CD4-positive, alpha-beta T cell treated with Interleukin-10 for 1 hour (primary cell): ENCODE measurements at places on chromosomes 4 and X.

- no peak for DNase-seq
These were observed 573.0 kb downstream of the KCTD8 start for GRCh38 chr4:43875655-43876054.

- no peak for DNase-seq
These were observed 90.3 kb upstream of the GK2 start for GRCh38 chr4:79498282-79498681.

DNA sequence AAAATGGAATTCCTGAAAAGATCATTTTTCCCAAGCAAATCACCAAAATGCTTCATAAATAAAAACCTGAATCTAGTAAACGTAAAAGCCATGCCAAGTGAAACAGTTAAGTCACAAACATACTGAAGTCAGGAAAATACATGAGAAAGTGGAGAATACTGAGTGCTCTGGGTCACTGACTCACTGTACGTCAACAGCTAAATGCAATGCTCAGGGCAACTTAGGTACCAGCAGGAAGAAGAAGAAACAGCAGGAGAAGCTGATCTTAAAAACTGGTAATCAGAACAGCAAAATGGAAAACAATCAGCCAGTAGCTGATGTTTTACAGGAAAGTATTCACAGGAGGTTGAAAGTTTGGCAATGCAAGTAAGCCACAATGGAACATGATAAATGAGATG, 252.6 kb upstream of the ETNPPL start:
- no peak for DNase-seq

GRCh38 chrX:151985955-151986354, 11.5 kb upstream of the GABRE start:
- no peak for DNase-seq

DNA sequence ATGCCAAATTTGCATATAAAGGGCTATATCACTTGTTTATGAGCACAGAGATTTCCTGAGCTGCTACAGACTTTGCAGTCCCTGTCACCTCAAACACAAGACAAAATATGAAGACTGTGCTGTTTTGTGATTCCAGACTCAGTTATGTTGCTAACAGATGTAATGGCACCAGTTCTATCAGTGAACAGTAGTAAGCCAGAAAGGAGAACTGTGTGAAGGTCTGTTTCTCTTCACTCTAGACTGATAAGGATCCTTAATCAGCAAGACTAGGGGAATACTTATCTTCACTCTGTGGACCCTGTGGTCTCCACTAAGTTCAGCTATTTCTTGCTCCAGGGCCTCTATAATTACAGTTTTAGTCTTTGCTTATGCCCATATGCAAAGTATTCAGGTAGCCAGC, 82.7 kb downstream of the ANXA5 start:
- no peak for DNase-seq
